Stimulated activated CD8-positive, alpha-beta memory T cell treated with anti-CD3 and anti-CD28 coated beads, Interleukin-7, amount 100 ng/mL, for 1 hour (primary cell): ENCODE measurements at places on chromosomes 5 and 9.

- DNase-seq, result no peak
Observed at GRCh38 chr5:164651546-164652275, 1146.3 kb downstream of the MAT2B start.

DNA sequence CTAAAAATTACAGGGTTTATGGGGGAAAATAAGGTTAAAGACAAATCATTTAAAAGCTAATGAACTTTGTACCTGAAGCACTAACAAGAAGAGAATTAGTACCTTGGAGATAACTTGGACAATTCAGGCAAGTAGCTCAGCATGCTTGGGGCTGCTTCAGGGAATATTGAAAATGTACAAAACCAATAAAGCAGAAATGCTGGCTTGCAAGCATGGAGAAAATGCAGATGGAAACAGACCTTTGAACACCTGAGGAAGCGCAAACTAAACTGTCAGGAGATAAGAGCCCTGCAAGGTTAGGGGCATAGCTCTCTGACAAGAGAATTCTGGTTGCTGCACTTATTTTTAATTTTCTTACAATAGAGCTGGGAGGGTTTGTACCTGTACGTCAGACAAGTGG lies 42.6 kb upstream of the C5orf47 start:
- DNase-seq, result no peak

GRCh38 chr9:22005021-22005701 lies 3.9 kb downstream of the CDKN2B start:
- DNase-seq, result no peak

DNA sequence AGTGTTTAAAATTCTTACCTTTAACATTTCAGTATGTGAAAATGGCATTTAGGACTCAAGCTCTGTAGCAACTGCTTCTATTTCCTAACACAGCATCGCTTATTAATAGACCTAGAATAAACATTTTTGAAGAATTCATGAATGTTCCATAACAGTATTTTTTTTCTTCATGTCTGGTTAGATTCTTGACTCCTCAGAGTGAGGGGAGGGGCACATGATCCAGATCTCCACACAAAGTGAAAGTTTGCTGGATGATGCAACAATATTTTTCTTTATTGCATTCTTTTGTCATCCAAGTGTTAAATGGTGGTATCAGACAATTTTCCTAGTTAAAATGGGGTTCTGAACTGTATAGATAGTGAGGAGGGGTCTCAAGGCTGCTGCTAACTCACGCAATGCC lies 130.8 kb upstream of the MAN2A1 start:
- no peak for DNase-seq

DNA sequence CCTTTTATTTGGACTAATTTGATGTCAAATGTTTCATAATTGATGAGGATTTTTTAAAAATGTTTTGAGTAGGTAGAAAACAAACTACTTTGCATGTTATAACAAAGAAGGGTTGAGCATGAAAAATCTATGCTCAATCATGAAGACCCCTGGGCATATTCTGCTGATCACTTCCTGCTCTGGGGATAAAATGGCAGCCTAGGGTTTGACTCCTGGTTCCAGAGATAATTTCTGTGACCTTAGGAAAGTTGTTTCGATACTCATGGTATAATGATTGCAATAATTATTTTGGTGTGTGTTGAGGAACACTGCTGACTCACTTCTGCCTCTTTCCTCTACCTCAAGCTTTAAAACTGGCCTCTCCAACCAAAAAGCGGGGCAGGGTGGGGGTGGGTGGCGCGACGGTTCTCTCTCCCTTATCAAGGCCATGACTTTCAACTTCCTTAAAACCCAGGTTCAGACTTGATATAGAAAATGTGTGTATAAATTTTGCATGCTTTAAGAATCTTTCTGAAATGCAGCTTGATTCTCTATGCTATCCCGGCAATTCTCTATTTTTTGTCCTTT lies 6.0 kb upstream of the PIP5K1B start:
- DNase-seq, result no peak

DNA sequence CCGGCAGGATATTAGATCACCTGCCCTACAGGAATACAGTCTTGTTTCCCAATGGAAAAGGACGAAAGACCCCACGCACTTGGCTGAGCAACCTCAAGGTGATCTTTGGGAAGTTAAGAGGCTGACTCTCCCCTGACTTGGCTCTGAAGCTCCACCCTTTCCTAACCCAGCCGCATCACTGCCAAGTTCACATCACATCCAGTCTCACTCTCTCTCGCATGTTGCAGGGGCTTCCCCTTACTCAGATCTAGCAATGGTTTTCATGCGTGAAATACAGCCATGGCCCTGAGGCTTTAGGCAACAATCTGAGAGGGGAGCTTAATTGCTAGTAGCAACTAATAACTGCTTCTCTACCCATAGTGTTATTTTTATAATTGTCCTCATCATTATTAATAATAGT lies 211.6 kb downstream of the DOCK8 start:
- DNase-seq, result no peak

- no peak for DNase-seq
Observed at GRCh38 chr9:89845321-89845720, 240.5 kb downstream of the GADD45G start.

DNA sequence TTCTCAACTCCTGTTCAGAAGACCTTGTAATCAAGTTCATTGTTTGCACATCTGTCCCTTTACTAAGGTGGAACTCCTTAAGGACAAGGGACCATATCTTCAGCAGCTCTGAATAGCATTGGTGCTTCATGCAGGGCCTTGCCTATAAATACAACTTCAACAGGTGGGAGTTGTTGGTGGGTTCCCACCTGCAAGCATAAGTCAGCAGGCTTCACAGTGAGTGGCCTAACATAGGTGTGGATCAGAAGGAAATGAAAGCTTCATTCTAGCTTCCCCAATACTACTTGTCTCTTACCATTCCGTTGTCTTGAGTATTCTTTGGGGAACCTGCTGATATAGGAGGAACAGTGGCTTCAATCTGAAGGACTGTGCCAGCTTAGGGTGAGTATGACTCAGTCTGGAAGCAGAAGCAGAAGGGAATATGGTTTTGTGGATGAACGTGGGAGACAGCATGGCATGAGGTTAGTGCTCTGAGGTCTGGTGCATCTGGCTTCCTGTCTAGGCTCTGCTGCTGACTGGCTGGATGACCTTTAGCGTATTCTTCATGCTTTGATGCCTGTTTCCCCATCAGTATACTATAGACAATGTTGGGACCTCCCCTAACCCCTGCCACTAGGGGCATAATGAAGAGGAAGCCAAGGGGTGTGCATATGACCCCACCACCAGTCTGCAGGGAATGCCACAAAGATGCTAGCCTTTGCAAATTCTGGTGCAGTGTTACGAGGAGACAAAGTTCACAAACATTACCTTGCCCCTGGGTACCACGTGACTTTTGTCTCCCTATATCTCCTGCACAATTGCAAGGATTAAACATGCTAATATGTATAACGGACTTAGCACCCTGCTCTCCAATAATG lies 192.3 kb downstream of the PALM2AKAP2 start:
- no peak for DNase-seq

- no peak for DNase-seq
Observed at GRCh38 chr5:178078197-178079010, 34.9 kb upstream of the N4BP3 start.

DNA sequence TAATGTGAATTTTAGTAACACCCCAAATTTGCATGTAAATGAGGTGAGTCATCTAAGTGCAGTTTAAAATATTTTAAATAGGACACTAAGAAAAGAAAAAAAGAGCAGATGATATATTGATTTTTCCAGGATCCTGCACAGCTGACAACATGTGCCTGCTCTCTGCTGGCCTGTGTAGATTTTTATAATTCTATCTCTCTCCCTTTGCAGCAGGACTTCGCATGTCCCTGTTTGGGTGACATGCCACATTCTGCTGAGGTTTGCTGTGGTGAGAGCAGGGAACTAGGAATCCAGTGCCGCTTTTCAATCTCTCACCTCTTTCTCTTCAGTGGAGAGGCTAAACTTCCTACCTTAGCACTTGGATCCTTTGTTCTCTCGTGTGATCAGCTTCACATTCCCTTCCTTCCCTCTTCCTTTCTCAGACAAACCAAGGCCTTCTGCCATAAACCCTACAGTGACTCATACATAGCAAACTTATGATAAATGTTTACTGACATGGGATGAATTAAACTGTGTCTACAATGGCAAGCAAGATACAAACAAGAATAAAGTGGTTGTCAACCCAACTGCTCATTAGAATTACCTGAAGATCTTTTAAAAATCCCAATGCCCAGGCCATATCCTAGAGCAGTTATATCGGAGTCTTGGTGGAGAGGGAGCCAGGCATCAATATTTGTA lies 198.8 kb upstream of the EFNA5 start:
- DNase-seq, result no peak

DNA sequence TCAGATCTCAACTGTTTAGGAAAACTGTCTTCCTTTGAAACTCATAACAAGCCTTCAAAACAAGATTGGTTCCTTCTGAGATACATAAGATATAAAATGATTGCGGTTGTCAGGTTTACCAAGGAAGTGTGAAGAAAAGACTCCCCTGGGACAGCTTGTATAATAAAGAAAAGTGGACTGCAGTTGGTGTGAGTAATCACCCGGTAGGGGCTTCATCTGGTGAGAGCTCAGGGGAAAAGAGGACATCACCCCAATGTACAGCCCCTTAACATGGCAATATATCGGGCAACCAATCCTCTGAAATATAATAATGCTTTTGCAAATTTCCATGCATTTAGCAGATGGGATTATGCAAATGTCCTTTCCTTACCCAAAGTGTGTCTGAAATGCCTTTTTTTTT lies 216.5 kb upstream of the KLF9 start:
- DNase-seq, result no peak

DNA sequence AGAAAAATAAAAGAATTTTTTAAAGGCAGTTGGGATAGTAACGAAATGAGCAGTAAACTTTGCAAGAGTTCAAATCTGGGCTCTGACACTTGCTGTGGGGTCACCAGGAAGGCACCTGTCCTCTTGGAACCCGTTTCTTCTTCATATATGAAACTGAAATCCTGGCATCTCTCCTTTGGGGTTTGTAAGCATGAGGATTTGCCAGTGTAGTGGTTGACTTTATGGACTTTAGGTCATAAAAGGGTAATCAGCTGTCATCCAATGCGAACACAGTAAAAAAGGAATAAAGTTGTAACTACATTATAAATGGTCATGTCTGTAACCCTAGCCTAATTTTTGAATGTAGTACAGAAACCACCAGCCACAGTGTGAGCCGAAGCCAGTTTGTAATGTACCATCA lies 1.3 kb downstream of the RAB14 start:
- no peak for DNase-seq

DNA sequence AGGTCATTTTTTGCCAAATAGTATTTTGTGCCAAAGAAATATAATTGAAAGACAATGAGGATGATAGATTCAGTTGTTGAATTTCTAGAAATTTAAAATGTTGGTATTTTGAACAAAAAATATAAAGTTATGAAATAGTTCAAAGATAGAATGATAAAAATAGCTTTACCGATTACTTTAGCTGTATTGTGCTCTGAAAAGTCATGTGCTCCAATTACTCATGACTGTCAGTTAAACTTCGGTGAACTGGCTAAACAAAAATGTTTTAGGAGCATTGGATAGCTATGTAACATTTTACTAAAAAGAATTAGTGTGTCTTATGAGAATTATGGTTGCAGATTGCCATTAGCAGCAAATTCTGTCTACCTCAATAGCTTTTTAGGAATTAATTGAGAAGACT lies 177.3 kb upstream of the VCAN start:
- no peak for DNase-seq

DNA sequence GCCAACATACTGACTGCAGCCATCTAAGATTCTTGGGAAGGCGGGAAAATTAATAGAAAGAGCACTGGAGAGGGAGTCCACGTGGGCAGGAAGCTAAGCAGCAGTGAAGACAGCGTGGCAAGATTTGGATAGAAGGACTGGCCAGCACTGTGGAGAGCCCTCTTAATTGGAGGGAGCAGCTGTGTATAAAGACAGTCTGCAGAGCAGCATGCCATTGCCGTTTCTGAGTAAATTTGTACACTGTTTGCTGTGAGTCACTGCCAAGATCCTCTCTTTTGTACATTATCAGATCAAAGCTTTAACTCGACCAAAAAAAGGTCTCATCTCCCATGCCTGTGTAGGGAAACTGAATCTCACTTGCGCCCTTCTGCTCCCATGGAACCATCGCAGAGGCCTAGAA lies 45.3 kb downstream of the INSYN2B start:
- DNase-seq, result no peak

DNA sequence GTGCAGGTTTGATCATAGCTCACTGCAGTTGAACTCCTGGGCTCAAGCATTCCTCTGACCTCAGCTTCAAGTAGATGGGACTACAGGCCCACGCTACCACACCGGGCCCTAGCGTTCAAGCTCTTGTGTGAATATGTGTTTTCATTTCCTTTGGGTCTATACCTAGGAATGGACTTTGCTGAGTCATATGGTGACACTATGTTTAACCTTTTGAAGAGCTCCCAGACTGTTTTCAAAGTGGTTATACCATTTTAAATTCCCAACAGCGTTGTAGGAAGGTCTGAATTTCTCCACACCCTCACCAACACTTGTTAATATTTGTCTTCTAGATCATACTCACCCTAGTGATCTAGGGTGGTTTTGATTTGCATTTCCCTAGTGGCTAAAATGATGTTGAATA lies 33.5 kb downstream of the FAF2 start:
- no peak for DNase-seq

DNA sequence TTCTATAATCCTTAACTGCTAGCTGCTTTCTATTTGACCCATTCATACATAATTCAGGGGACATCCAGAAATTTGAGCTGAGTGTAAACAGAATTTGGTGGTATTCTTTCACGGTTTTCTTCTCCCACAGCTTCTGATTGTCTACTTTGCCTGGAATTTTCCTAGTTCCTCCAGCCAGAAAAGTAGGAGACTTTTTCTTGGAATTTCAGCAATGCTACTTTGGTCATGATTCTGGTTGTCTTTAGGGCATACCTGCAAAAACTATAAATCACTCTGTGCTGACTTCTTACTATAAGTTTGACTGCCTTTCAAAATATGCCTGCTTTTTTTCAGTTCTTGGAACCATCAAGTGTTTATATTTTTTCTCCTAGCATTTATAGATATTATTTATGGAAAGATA lies 260.2 kb downstream of the TMEM38B start:
- DNase-seq, result no peak

GRCh38 chr9:89525446-89526374 lies 27.8 kb upstream of the SEMA4D start:
- DNase-seq, result no peak

- DNase-seq, result no peak
Observed at GRCh38 chr5:179923436-179923835, 15.7 kb upstream of the TBC1D9B start.

- DNase-seq, result no peak
Observed at GRCh38 chr5:135028791-135029476, 5.1 kb downstream of the PITX1 start.

DNA sequence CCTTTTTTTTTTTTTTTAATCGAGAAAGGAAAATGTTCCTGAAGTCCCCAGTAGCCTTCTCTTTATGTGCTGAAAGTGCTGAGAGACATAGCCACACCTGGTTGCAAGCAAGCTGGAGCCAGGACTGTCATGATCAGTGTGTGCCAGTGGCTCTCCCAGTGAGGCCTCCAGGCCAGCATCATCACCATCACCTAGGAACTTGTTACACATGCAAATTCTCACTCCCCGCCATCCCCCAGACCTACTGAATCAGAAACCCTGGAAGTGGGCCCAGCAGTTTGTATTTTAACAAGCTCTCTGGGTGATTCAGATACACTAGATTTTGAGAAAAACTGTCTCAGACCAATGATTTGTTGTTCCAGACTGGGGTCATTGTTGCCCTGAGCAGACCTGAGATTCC lies 181.9 kb upstream of the GLRA1 start:
- no peak for DNase-seq
